ENCODE measurements at places on chromosomes 2 and 18. TPM values are rescaled to one million over a fixed set of nuclear protein-coding genes. Genes with fewer than 3 reads are reported as not detected.

MAP3K19 gene
- total RNA-seq: not detected

SMAD2 gene
- total RNA-seq: 26.9 TPM

SERPINB4 gene
- not detected for total RNA-seq

PPM1G gene
- 36.1 TPM for total RNA-seq

HK2 gene
- total RNA-seq: 14.6 TPM

HOXD8 gene
- total RNA-seq: 3.3 TPM

IL37 gene
- not detected for total RNA-seq

DOK6 gene
- total RNA-seq: 5.2 TPM

LAMA3 gene
- total RNA-seq: 68.8 TPM

CCL20 gene
- total RNA-seq: 5.1 TPM
